ENCODE measurements at places on chromosomes 3 and 15. TPM values are rescaled to one million over a fixed set of nuclear protein-coding genes. Genes with fewer than 3 reads are reported as not detected.

GRCh38 chr3:48548729-48549705, 7.6 kb downstream of the PFKFB4 start:
- peak; percentile 67 for DNase-seq

- no peak for DNase-seq
Measured at GRCh38 chr15:31104003-31104402, 2.5 kb upstream of the TRPM1 start.

DNA sequence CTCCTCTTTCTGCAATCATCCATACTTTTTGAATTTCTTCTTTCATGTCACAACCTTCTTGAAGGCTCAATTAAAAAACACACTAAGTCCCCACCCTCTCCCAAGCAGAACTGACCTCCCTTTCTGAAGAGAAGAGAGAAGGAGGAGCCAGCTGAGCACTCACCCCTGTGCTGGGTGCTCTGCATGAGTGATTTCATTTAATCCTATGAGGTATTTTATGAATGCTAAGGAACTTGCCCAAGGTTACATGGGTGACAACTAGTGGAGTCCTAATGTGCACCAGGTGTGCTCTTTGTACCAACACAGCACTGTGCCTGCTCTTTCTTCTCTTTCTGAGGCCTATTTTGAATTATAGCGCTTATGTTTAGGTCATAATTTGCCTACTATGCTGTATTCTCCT, 135.6 kb downstream of the DUT start:
- DNase-seq = no peak

GRCh38 chr3:158108445-158108985, 1.4 kb upstream of the RSRC1 start:
- DNase-seq = no peak

GRCh38 chr3:58034738-58035523, 26.7 kb downstream of the FLNB start:
- DNase-seq = no peak

DNA sequence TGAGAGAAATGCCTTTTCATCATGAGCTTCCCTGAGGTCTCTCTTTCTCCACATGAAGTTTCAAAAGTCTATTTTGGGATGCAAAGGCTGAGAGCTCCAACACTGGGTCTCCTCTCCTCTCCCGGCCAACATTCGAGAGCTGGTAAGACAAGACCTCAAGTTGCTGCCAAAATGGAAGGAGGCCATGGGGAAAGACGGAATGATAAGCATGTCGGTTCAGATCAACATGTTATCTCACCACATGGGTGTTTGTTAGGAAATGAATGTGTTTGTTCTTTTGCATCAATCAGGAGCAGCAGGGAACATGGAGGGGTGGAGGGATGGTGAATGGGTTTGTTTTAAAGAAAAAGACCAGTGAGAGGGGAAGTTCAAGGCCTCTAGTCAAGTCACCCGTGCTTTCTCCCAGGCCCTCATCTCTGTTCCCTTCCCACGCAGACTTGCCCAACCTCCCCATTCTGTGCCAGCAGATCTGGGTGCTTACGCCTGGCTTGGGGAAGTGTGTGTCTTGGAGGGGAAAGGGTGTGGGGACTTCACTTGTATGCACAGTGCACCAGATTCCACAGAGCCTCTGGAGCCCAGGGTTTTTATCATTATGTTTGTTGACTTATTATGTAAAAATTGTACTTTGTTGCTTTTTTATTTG, 23.5 kb upstream of the ATP10A start:
- DNase-seq = no peak

GRCh38 chr3:69712269-69712668, 27.0 kb upstream of the MITF start:
- DNase-seq = no peak

DNA sequence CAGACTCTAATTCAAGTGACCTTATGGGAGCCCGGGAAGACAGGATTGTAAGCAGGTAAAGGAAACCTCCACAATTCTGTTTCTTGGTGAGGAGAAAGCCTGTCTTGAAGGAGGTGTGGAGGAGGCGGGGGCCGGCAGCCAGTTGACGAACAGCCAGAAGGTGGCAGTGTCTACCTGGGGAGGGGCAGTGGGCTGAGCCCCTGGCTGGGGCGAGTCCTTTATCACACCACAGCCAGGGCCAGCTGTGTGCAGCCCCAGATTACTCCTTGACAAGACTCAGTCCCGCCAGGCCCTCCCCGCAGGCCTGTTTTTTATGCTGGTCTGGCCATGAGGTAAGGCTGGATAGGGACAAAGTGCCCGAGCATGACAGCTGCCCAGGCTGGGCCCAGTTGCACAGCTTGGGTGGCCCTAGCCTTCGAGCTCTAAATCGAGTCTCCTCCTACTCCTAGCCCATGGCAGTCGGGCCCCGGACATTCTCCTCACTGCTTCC, 40.9 kb upstream of the IDH2 start:
- no peak for DNase-seq

DNA sequence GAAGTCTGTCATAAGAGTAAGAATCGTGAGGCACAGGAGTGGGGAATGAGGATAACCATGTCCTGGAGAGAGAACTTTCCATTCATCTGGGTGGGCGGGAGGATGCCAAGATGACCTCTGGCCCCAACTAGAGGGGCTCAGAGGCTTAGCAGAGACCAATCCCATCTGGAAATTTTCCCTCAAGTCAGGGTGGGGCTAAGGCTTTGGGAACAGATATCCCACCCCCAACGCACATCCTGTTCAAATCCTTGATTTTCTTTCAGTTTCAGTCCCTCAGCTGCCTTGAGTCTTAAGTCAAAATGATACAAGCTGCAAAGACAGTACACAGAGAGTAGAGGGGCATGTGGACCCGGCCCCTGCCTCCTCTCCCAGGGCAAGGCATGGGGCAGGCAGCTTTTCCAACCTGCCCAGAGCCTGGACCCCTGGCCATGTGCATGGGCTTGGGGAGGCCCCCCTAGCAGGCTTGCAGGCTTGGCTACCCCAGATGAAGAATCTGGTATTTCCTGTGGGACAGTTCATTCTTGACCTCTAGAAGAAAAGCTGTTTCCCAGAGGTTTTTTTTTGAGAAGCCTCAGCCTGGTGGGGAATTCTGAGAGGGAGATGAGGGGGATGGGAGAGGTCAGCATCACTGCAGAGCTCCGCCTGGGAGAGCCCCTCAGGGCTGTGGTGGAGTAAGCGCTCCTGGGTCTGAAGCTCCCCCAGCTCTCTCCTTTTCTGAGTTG, 109.7 kb upstream of the HACD2 start:
- no peak for DNase-seq

- DNase-seq = no peak
Measured at GRCh38 chr3:46929324-46929723, 47.2 kb downstream of the CCDC12 start.

DNA sequence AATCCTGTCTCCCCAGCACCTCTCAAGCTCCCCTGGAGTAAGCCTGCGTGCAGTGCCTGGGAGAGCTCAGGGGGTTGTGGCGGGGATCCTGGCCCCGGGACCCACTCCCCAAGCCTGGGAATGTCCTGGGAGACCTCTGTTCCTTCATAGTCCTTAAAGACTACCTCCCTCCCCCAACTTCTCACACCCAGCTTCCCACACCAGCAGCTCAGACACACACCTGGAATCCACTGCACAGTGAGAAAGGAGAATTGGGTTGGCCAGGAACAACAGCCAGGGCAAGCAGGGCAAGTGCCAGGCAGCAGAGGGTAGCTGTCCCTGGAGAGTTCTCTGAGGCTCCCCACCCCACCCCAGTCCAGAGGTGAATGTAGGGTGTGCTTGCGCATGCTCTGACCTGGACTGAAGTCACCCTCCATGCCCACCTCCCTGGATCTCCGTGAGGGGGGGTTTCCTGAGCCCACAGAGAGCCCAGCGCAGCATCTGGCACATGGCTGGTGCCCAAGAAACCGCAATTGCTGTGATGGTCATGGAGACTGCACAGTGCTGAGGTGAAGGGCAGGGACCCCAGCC, 22.2 kb downstream of the PSTPIP1 start:
- no peak for DNase-seq

GRCh38 chr3:61055447-61055846, 195.8 kb downstream of the FHIT start:
- no peak for DNase-seq

GRCh38 chr3:159855599-159856346, 132.9 kb upstream of the IL12A start:
- no peak for DNase-seq

- no peak for DNase-seq
Measured at GRCh38 chr3:130946882-130947281, 53.0 kb downstream of the ATP2C1 start.

DNA sequence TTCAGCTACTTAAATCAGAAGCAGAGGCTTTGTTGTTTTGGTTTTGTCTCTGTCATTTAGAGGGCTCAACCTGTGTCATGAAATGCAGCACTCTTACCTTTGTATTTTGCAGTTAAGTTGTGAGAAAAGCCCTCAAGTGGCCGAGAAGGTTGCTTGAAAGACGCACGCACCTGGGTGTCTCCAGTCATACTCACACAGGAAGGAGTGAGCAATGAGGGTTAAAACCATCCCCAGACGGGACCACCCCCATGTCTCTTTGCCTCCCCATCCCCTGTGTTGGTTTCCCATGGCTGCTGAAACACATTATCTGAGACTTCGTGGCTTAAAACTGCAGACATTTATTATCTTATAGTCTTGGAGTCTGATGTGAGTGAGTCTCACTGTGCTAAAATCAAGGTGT, 376.1 kb upstream of the CFAP20DC start:
- DNase-seq = no peak

DNA sequence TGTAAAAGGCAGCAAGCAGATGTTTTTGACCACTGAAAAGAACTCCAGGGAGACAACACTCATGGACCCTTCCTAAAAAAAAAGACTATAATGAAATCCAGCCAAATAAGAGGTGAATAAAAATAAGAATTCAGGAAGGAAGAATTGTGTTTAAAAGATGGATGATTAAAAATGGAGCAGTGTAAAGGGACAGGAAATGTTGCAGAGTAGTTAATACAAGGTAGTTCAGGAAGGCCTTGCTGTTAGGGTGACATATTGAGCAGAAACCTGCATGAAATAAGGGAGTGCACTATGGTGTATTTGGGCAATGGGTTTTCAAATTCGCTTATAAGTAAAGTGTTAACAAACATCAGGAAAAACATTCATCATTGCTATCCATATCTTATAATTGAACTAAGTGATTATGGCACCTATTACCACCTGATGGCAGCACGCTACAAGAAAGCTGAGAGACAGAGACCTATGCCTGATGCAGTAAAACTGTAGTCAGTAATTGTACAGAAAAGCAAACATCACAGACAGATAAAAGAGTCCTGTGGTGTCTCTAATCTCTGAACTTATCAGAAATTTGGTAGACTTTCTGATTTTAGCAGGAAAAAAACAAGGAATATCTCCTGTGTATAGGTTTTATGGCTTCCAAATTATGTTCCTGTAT, 5.8 kb upstream of the DBR1 start:
- DNase-seq = peak; percentile 50

GRCh38 chr3:189557824-189558223, 73.4 kb upstream of the TP63 start:
- DNase-seq = no peak

GRCh38 chr3:36381311-36381956, 1.1 kb downstream of the STAC start:
- no peak for DNase-seq

- no peak for DNase-seq
Measured at GRCh38 chr3:17664923-17665322, 77.5 kb downstream of the TBC1D5 start.

- peak; percentile 72 for DNase-seq
Measured at GRCh38 chr15:48352474-48353072, 21.3 kb downstream of the DUT start.

Gene CLDN18
- not detected for polyA plus RNA-seq

Gene AGTR1
- polyA plus RNA-seq = 3.1 TPM

Gene CCDC39
- not detected for polyA plus RNA-seq

Gene P2RY12
- polyA plus RNA-seq = not detected

Gene STRIT1
- not detected for polyA plus RNA-seq

Gene SUSD5
- not detected for polyA plus RNA-seq

Gene GASK1A
- polyA plus RNA-seq = not detected

Gene STARD9
- 7.5 TPM for polyA plus RNA-seq

Gene MB21D2
- 0.85 TPM for polyA plus RNA-seq

Gene EFCC1
- polyA plus RNA-seq = 0.03 TPM

Gene ALG1L2
- 0.13 TPM for polyA plus RNA-seq

Gene MEX3B
- 0.48 TPM for polyA plus RNA-seq

Gene LMAN1L
- not detected for polyA plus RNA-seq

Gene REC114
- polyA plus RNA-seq = not detected

Gene SRGAP3
- 1.4 TPM for polyA plus RNA-seq

Gene LMOD3
- polyA plus RNA-seq = not detected

Gene MESP2
- polyA plus RNA-seq = not detected

Gene CACNA1D
- 0.33 TPM for polyA plus RNA-seq

Data from HepG2 (cell line).